ENCODE measurements at places on chromosomes 16 and 17.

DNA sequence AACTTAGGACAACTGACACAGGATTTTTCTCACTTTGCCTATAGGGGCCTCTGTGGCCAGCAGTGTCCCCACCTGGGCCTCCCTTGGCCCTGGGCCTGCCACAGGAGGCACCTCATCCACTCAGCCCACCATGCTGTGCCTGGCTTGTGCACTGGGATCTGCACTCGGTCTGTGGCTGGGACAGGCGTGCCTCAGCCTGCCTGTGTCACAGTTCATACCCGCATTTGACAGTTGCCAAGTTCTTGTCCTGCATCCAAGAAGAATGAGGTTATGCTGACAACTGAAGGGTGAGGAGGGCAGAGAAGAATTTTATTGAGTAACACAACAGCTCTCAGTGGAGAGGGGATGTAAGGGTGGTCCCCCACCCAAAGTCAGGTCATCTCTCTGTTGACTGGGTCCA lies 36.0 kb downstream of the ZFP90 start:
- DNase-seq = no peak

GRCh38 chr17:50866950-50867362 lies 802 bp upstream of the TOB1 start:
- DNase-seq = no peak

GRCh38 chr17:73122953-73123605 lies 30.6 kb upstream of the SLC39A11 start:
- no peak for DNase-seq

- peak; percentile 8 for DNase-seq
Observed at GRCh38 chr16:78122774-78123315, 23.4 kb downstream of the WWOX start.

GRCh38 chr17:29581583-29582253 lies 7.7 kb downstream of the GIT1 start:
- no peak for DNase-seq

- no peak for DNase-seq
Observed at GRCh38 chr16:73064212-73064993, 16.5 kb upstream of the ZFHX3 start.

DNA sequence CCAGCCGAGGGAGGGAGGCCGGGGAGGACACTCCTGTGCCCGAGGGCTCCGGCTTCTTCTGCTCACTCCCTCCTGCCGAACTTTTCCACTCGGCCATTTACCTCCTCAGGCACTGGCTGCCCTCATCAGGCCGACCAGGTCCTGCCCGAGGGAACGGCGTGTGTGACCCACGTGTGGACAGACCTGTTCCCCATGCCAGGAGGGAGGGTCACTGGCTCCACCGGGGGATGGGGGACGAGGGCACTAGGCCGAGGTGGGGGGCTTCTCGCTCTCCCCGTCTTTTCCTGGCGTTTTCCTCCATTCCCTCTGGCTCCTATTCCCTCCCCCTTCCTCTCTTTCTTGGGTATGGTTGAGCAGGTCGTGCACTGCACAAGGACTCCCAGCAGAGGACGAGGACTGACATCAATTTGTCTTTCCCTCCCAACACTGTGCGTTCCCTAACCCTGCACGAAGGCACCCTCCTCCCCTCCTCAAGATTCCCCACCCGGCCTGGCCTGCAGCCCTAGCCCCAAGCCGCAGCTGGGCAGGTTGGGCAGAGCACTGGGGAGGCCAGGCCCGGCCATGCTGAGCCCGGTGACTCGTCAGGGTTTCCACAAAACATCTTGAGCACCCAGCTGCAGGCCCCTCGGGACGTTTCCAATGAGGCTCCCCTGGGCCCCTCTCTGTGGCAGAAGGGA lies 3.2 kb upstream of the IL17C start:
- DNase-seq = no peak

DNA sequence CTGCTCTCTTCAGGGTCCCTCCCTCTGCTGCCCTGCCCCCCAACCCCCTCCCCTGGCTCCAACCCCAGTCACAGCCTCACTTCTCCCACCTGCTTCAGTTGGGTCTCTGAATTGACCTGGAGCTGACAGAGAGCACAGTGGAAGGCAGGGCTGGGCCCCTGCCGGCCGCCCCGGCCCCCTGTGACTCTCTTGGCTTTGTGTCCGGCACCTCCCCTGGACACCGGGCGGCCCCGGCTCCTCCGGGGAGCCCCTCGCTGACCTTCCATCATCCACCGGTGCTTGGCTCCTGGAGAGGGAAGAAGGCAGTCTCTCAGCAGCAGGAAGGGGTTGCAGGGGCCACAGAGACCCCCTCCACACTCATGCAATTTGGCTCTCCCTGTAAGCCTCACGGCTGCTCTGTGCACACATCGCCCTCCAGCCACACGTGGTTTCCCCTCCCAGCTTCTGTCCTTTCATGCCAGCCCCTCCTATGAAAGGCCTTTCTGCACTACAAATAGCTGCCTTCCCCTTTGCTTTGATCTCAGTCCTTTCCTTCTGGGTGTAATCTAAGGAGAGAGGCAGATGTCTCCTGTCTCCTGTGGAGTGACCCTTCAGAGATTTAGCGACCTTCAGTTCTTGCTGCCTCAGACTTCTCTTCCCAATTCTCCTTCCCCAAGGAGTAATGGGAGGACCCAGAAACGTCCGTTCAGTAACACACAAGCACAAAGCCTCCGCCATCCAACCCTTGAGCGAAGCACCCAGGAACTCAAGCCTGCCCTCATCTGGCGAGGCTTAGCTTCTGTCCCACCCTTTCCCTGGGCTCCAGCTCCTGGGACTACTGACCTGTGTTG lies 8.3 kb downstream of the NKIRAS2 start:
- DNase-seq = no peak

DNA sequence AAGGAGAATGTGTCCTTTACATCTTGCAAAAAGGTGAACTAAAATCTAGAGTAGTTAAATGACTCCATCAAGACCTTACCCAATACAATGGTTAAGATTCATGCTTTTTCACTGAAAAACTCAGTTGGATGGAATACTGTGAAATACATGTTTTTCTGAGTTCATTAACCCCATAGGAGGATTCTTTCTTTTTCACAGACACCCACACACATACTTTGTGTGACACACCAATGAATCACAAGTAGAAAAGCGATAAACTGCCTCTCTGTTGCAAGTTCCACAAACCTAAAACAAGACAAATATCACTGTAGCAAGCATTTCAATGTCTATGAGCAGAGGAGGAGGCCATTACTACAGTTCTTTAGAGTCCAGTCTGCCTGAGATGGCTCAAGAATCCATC lies 258.8 kb upstream of the CDH5 start:
- no peak for DNase-seq

GRCh38 chr16:87303431-87303930 lies 13.7 kb downstream of the C16orf95 start:
- no peak for DNase-seq

GRCh38 chr17:61314368-61315078 lies 85.1 kb upstream of the TBX2 start:
- no peak for DNase-seq

DNA sequence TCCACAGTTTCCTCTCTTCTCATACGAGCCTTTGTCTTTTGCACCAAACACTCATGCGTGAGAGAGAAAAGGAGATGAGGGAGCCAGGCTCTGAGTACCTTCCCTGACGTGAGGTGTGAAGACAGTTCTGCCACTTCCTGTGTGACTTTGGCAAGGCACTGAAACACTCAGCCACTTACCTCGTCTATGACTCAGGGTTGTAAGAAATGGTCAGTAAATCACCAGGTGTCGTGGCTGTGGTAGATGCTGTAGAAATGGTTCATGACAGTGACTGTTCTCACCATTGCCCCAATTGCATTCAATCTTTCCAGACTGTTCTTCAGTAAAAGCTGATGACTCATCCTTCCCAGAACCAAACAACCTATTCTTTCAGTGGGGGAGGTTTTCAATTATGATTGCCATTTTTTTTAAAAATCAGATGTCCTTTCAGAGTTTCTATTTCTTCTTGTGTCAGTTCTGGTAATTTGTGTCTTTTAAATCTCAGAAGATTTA lies 49.2 kb upstream of the CBFA2T3 start:
- no peak for DNase-seq

GRCh38 chr17:28967221-28968135 lies 16.2 kb upstream of the PHF12 start:
- DNase-seq = no peak

DNA sequence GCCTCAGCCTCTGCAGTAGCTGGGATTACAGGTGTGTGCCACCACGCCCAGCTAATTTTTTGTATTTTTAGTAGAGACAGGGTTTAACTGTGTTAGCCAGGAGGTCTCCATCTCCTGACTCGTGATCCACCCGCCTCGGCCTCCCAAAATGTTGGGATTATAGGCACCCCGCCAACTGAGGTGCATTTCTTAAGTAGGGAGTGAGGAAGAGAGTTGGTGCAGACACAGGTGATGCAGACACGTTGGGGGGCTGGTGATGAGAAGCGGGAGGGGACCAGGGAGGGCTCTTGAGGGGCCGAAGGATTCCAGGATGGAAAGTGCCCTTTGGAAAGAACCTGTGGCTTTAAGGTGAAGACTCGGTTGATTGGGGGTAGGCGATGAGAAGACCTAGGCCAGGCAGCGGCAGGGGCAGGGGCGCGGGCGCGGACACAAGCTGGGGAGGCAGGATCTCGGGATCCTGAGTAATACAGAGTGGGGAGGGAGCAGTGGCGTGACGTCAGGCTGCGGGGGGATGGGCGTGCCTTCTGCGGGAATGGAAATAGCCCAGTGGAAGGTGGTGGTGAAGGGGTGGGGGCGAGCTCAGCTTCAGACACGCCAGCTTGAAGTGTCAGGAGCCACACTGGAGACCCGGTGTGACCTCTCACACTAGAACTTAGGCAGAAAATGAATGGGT lies 2.5 kb upstream of the ATP6V0C start:
- DNase-seq = no peak

GRCh38 chr17:66459811-66460270 lies 157.4 kb downstream of the PRKCA start:
- peak; percentile 75 for DNase-seq

DNA sequence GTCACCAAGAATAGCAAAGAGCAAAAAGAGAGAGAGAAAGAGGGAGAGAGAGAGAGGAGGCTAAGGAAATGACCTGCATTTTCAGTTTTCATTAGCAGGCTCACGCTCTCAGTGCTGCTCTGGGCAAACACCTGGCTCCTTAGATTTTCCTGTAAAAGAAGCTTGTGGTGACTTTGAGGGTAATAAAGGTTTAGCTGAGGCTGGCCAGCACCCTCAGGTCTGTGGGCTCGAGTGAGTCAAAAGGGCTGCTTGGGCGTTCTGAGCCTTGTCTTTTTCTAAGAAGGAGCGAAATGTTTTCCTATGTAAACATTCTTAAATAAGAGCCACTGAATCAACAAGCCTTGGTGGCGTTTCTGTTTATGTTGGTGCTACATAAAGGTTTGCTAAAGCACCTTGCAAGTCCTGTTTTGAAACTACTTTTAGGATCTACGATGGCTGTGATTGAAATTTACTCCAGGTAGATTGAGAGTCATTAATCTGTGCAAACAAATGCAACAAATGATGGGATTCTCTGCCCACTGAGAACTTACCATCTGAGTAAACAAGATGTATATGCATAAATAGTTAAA lies 38.8 kb downstream of the SHISA6 start:
- DNase-seq = no peak

GRCh38 chr16:1580956-1581355 lies 30.9 kb downstream of the IFT140 start:
- DNase-seq = no peak

DNA sequence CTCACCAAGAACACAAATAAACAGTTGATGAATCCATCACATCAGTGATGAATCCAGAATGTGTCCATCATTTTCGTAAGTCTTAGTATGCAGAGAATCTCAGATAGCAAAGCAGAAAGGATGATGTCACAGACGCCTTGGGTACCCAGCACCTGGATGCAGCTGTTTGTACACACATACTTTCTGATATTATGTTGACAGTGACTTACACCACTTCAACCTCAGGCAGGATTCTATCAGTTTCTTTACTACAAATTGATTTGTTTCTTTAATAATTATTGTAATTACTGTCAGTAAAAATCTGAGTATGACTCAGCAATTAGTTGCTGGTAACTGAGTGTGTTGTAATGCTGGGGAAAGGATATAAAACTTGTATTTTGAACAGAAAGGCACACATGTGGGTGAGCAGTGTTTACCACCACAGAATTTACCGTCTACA lies 159.8 kb downstream of the RPTOR start:
- no peak for DNase-seq

DNA sequence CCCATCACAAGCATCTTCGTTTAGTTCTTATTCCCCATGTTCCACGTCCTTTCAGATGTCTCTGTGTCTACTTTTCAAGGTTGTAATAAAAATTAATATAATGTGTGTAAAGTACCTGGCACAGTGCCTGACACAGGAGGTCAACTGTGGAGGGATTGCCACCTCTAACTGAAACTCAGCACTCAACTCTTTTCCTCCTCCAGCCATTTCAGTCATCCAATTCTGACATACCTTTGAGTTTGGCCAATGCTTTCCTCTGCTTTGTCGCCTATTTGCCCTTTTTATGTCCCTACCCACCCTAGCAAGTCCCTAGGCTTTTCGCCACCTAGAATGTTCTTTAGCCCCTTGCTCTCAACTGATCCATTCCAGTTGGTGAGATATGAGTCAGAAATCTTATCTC lies 1.6 kb downstream of the UBE2Z start:
- no peak for DNase-seq

DNA sequence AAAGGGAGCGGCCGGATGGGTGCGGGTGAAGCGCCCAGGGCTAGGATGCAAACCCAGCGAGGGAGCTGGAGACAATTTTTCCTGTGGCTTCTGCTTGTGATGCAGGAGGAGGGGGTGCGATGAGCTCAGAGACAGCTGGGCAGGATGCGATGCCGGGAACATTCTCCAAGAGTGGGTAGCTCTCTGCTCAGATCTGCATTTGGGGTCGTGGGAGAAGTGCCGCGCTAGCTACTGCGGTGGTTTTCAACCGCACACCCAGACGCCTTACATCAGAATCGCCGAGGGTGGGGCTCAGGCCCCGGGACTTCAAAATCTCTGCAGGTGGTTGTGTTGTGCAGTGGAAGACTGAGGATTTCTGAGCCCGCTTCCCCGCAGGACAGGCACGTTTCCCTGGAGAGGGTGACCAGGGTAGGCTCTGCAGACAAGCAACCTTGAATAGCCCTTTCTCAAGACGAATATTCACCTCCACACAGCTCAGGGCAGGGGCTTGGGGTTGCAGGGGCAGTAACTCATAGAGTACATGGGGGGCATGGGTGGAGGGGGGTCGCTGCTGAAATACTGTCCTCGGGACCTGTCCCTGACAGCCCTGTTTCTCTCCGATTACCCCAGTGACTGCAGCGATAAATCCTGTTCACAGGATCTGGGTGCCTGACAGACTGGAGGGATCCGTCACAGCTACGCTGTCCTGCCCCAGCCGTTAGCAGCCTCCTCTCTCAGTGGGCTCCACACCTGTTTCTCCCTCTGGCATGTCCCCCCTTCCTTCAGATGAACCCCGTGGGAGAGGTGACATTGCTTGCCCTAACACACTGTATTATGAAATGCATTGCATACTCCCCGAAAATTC lies 63.3 kb downstream of the HAPSTR1 start:
- no peak for DNase-seq

GRCh38 chr17:63496177-63496576 lies 19.3 kb downstream of the ACE start:
- no peak for DNase-seq

DNA sequence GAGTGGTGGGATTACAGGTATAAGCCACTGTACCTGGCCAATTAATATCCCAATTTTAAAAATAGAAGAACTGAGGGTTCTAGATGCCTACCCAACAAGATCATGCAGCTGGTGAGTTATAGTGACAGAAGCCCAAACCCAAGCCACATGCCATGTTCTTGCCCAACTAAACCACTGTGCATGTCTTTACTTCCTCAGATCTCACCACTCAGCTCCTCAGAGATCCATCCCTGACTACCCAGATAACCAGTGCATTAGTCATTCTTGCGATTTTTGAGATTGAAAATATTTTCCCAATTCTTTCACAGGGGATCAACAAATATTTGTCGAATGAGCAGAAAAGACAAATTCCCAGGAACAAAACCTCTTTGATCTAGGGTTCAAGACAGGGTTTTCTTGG lies 303.1 kb downstream of the CBLN1 start:
- DNase-seq = no peak
